ENCODE measurements at places on chromosomes 11 and 22.
A peak's percentile ranks its signal among the peaks of the same experiment; 100 is the strongest.

DNA sequence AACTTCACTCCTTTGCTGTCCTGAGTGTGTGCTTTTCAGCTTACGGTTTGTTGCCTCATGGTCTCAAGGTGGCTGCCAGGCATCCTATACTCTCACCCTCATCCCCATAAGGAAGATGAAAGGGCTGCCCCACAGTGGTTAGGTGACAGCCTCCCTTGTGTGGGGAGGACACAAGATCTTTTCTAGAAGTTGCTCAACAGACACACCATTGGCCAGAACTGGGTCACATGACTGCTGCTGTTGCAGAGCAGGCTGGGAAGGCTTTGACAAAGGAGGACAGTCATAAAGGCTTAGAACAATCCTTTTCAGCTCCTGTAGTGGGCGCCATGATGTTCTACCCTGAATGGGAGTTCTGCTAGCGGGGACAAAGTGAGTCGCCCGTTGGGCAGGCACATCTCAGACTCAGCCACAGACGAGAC, 69.7 kb upstream of the RASD2 start:
- no peak for DNase-seq
- H3K27me3 ChIP-seq = no peaks in the 10 kb centered on the region
- no peak overlapping the region for H3K4me3 ChIP-seq

GRCh38 chr11:26703411-26704191, 18.3 kb downstream of the SLC5A12 start:
- H3K27ac ChIP-seq = no peak overlapping the region
- no peaks in the 10 kb centered on the region for H3K27me3 ChIP-seq
- no peaks in the 10 kb centered on the region for H3K4me1 ChIP-seq
- no peak for DNase-seq
- no peak overlapping the region for H3K4me3 ChIP-seq
- no peaks in the 10 kb centered on the region for H3K36me3 ChIP-seq

GRCh38 chr11:33552756-33553155, 147.9 kb downstream of the C11orf91 start:
- no peak overlapping the region for H3K4me3 ChIP-seq
- H3K4me1 ChIP-seq = no peaks in the 10 kb centered on the region
- DNase-seq = no peak

DNA sequence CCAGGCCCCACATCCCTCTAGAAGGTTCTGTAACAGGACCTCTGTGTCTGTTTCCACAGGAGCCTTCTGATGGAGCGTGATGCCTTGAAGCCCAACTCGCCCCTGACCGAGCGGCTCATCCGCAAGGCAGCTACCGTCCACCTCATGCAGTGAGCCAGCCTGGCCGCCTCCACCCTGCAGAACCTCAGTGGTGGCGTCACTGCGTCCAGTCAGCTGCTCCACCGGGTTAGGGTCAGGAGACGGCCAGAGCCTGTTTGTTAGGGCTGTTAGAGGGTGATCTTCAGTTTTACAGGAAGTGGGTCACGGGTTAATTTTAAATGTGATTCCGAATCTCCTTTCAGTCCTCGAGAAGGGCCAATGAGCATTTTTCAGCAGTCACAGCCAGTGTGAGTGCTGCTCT, 3.9 kb upstream of the GTSE1 start:
- peaks cover 10% of the 10 kb centered on the region for H3K4me1 ChIP-seq
- no peak overlapping the region for H3K27ac ChIP-seq
- H3K36me3 ChIP-seq = no peaks in the 10 kb centered on the region
- no peak for DNase-seq
- H3K27me3 ChIP-seq = no peaks in the 10 kb centered on the region
- no peak overlapping the region for H3K4me3 ChIP-seq

- H3K4me3 ChIP-seq = no peak overlapping the region
- no peak for DNase-seq
- no peaks in the 10 kb centered on the region for H3K27me3 ChIP-seq
- no peaks in the 10 kb centered on the region for H3K36me3 ChIP-seq
These were observed 50.5 kb downstream of the NNMT start for GRCh38 chr11:114346709-114347141.

DNA sequence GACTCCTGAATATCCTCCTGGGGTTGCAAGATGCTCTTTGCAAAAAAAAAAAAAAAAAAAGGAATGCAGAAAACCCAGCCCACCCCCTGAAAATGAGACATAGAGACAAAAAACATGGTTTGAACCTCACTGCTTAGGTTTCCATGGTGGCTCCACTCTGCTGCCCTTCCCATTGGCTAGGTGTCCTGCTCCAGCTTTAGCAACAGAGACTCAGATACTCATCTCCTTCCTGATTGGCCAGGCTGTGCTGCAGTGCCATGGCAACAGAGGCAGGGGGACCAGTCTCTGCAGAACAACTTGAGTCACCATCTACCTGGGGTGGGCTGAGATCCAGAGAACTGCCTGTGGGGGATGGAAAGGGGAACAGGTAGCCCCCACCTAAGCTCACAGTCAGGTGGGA, 17.4 kb upstream of the YWHAH start:
- H3K4me3 ChIP-seq = no peak overlapping the region
- no peaks in the 10 kb centered on the region for H3K4me1 ChIP-seq
- H3K27ac ChIP-seq = no peak overlapping the region
- no peak for DNase-seq
- no peaks in the 10 kb centered on the region for H3K36me3 ChIP-seq

- no peaks in the 10 kb centered on the region for H3K27me3 ChIP-seq
- H3K36me3 ChIP-seq = no peaks in the 10 kb centered on the region
- peaks cover 5% of the 10 kb centered on the region for H3K4me1 ChIP-seq
- DNase-seq = no peak
- H3K27ac ChIP-seq = no peak overlapping the region
These were observed 64.6 kb downstream of the MYEOV start for GRCh38 chr11:69358398-69359020.

DNA sequence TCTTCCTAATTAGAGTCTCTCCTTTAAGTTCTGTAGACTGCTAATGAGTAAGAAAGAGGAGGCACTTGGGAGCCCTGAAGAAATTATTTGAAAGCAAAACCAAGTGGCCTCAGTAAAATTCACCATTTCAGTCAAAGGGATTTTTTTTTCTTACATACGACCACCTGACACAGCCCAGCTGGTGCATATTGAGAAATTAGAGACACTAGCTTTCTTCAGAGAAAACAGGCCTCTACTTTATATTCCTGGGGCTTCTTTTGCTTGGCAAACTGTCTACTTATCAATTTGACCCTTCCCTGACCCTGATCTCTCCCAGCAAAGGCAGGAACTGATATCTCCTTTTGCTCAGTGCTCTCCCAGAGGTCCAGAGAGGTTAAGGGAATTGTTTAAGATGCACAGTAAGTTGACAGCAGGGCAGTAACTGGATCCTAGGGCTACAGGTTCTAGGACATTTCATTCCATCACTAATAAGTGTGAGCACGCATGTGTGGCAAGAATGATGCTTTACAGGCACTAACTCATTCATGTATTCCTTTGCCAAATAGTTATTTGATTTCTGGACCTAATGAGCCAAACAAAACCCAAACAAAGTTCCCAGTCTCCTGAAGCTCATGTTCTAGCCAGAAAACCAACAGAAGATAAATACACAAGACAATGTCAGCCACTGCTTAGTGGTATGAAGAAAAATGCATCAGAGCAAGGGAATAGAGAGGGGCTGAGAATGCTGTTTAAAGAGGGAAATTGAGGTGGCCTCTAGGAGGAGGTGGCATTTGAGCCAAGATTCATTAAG, 467.6 kb downstream of the SOX6 start:
- no peak overlapping the region for H3K27ac ChIP-seq
- H3K4me3 ChIP-seq = no peak overlapping the region
- no peaks in the 10 kb centered on the region for H3K27me3 ChIP-seq
- no peaks in the 10 kb centered on the region for H3K4me1 ChIP-seq

- peak overlapping the region; percentile 59 for H3K27ac ChIP-seq
- no peak for DNase-seq
- no peaks in the 10 kb centered on the region for H3K4me1 ChIP-seq
- no peak overlapping the region for H3K4me3 ChIP-seq
- H3K36me3 ChIP-seq = no peaks in the 10 kb centered on the region
These were observed 12.7 kb upstream of the C11orf91 start for GRCh38 chr11:33713151-33713855.

- H3K36me3 ChIP-seq = no peaks in the 10 kb centered on the region
- no peaks in the 10 kb centered on the region for H3K4me1 ChIP-seq
- H3K27me3 ChIP-seq = no peaks in the 10 kb centered on the region
- H3K27ac ChIP-seq = no peak overlapping the region
- no peak for DNase-seq
- no peak overlapping the region for H3K4me3 ChIP-seq
These were observed 124.3 kb upstream of the FGF3 start for GRCh38 chr11:69943506-69943905.

- no peak overlapping the region for H3K4me3 ChIP-seq
- no peak for DNase-seq
- no peak overlapping the region for H3K27ac ChIP-seq
- H3K27me3 ChIP-seq = no peaks in the 10 kb centered on the region
- H3K4me1 ChIP-seq = no peaks in the 10 kb centered on the region
- no peaks in the 10 kb centered on the region for H3K36me3 ChIP-seq
These were observed 54.0 kb downstream of the NELL1 start for GRCh38 chr11:20723366-20723765.

DNA sequence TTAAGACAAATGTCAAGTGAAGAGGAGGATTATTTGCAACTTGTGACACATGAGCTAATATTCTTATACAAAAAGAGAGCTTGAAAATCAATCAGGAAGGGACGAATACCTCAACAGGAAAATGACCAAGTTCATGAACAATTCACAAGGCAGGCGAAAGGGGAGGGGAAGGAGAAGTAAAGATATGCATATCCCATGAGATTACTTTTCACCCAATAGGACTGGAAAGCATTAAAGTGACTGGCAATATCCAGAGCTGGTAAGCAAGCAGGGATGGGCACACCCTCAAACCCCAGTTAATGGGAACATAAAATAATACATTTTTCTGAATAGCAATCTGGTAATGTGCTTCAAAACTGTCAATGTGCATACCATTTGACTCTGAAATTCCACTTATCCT, 129.5 kb downstream of the SLC1A2 start:
- no peak overlapping the region for H3K4me3 ChIP-seq
- H3K4me1 ChIP-seq = no peaks in the 10 kb centered on the region
- no peaks in the 10 kb centered on the region for H3K36me3 ChIP-seq
- no peak overlapping the region for H3K27ac ChIP-seq
- H3K27me3 ChIP-seq = no peaks in the 10 kb centered on the region

GRCh38 chr22:44956840-44957767, 52.7 kb downstream of the PHF21B start:
- no peaks in the 10 kb centered on the region for H3K4me1 ChIP-seq
- no peak for DNase-seq
- H3K4me3 ChIP-seq = no peak overlapping the region
- H3K27me3 ChIP-seq = no peaks in the 10 kb centered on the region
- no peak overlapping the region for H3K27ac ChIP-seq
- H3K36me3 ChIP-seq = no peaks in the 10 kb centered on the region

GRCh38 chr11:82229341-82229740, 504.3 kb downstream of the FAM181B start:
- DNase-seq = no peak
- H3K27ac ChIP-seq = no peak overlapping the region
- no peaks in the 10 kb centered on the region for H3K4me1 ChIP-seq
- H3K27me3 ChIP-seq = no peaks in the 10 kb centered on the region
- no peaks in the 10 kb centered on the region for H3K36me3 ChIP-seq

- H3K4me1 ChIP-seq = no peaks in the 10 kb centered on the region
- no peak for DNase-seq
- H3K27ac ChIP-seq = no peak overlapping the region
- H3K4me3 ChIP-seq = no peak overlapping the region
These were observed 223.1 kb upstream of the B3GAT1 start for GRCh38 chr11:134634897-134635831.

DNA sequence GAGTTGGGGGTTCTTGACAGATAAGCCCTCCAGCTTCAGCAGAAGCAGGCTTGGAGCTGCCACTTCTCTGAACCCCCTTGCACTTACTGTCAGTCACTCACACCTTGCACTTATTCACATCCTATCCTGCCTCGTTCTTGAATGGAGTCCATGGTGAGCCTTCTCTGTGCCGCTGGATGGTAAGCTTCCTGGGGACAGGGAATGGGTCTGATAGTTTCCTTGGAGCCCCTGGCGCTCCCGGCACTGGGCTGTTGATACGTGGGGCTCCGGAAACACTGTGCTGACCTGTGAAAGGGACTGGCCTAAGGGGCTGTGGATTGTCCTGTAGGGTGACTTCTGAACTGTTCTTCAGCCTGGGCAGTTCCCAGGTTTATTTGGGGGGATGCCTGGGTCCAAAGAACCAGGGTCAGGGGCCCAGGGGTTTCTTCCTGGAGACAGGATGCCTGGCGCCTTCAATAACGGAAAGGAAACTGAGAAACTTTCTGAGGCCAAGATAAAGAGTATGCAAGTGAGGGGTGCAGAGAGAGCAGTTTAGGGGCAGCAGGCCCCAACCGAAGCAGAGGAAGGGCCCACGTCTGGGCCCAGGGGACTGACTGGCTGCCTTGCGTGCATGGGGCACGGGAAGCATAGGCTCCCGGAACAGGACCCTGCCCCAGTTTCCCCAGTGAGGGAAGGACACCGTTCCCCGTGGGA, 709 bp upstream of the ST3GAL4 start:
- H3K4me3 ChIP-seq = peak overlapping the region; percentile 72
- peak overlapping the region; percentile 90 for H3K27ac ChIP-seq
- H3K4me1 ChIP-seq = peaks cover 11% of the 10 kb centered on the region
- H3K27me3 ChIP-seq = no peaks in the 10 kb centered on the region
- DNase-seq = no peak

- H3K27ac ChIP-seq = no peak overlapping the region
- DNase-seq = no peak
- H3K36me3 ChIP-seq = no peaks in the 10 kb centered on the region
- H3K4me1 ChIP-seq = no peaks in the 10 kb centered on the region
These were observed 26.9 kb upstream of the CYB5R3 start for GRCh38 chr22:42676059-42676607.

GRCh38 chr11:111571829-111572501, 30.3 kb upstream of the SIK2 start:
- H3K36me3 ChIP-seq = no peaks in the 10 kb centered on the region
- no peak overlapping the region for H3K27ac ChIP-seq
- no peaks in the 10 kb centered on the region for H3K4me1 ChIP-seq
- H3K27me3 ChIP-seq = no peaks in the 10 kb centered on the region
- H3K4me3 ChIP-seq = no peak overlapping the region

GRCh38 chr22:40519948-40520331, 116.6 kb downstream of the MRTFA start:
- DNase-seq = no peak
- no peaks in the 10 kb centered on the region for H3K27me3 ChIP-seq
- peak overlapping the region; percentile 58 for H3K27ac ChIP-seq
- peaks cover 16% of the 10 kb centered on the region for H3K4me1 ChIP-seq

GRCh38 chr11:62556108-62556874, 9.7 kb upstream of the AHNAK start:
- H3K4me3 ChIP-seq = no peak overlapping the region
- H3K4me1 ChIP-seq = no peaks in the 10 kb centered on the region
- peak overlapping the region; percentile 44 for H3K27ac ChIP-seq
- H3K27me3 ChIP-seq = no peaks in the 10 kb centered on the region

- DNase-seq = no peak
- no peaks in the 10 kb centered on the region for H3K36me3 ChIP-seq
- H3K4me1 ChIP-seq = no peaks in the 10 kb centered on the region
- no peaks in the 10 kb centered on the region for H3K27me3 ChIP-seq
- no peak overlapping the region for H3K4me3 ChIP-seq
- H3K27ac ChIP-seq = no peak overlapping the region
These were observed 92.9 kb upstream of the KCNA4 start for GRCh38 chr11:30109774-30110173.
